ENCODE measurements at places on chromosomes 6 and 20.

- DNase-seq: no peak
These were observed 437.7 kb downstream of the PLCB1 start for GRCh38 chr20:8569766-8570165.

DNA sequence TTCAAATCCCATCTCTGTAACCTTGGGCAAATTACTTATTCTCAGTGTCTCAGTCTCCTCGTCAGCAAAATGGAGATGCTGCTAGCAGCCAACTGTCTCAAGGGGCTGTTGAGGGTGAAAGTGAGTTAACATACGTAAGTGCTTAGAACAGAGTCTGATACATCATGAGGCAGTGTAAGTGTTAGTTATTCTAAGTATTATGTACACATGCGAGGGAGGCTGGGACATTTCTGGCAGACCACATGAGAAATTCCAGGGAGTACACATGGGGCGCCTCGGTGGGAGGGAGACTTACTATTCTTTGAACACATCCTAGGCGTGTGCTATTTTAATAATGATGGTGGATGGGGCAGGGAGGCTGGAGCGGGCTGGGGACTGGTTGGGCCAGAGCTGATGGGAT, 99.1 kb downstream of the DLGAP4 start:
- DNase-seq: no peak

GRCh38 chr20:50027611-50028105, 44.9 kb downstream of the SNAI1 start:
- no peak for DNase-seq

DNA sequence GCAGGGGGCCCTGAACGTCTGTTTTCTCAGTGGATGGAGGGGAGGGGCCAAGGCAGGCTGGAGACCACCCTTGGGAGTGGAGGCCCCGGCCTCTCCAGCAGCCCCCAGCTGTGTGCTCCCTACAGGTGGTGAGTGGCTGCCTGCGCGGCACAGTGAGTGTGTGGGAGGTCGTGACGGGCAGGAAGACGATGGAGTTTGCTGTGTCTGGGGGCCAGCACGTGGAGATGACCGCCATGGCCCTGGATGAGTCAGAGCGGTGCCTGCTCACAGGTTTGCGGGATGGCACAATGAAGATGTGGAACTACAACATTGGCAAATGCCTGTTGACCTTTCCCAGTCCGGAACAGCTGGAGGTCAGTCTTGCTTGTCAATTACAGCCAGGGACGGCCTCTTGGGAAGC, 52.6 kb downstream of the EFCAB8 start:
- no peak for DNase-seq

DNA sequence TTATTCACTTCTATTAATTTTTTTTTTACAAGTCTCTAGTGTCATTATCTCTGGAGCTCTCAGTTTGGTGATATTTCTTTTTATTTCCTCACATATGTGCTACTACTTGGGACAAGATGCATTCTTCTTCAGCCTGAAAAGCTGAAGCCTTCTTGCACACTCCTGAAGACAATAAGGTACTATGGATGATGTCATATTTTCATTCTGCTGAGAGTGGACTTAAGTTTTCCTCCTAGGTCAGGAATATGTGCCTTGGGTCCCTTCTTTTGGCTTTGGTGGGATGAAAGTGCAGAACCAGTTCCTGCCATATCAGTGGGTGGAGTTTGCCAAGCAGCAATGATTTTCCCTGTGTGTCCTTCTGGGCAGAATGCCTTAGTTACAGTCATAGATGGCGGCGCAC, 188.7 kb upstream of the EYA4 start:
- DNase-seq: no peak

- no peak for DNase-seq
These were observed 359.2 kb downstream of the RIMS1 start for GRCh38 chr6:72245565-72245964.

- DNase-seq: no peak
These were observed 179.3 kb downstream of the MTHFD1L start for GRCh38 chr6:151044465-151045441.

- peak; percentile 69 for DNase-seq
These were observed 10.0 kb downstream of the SLCO4A1 start for GRCh38 chr20:62652041-62652893.

GRCh38 chr6:35185302-35185681, 28.5 kb upstream of the SCUBE3 start:
- DNase-seq: no peak

DNA sequence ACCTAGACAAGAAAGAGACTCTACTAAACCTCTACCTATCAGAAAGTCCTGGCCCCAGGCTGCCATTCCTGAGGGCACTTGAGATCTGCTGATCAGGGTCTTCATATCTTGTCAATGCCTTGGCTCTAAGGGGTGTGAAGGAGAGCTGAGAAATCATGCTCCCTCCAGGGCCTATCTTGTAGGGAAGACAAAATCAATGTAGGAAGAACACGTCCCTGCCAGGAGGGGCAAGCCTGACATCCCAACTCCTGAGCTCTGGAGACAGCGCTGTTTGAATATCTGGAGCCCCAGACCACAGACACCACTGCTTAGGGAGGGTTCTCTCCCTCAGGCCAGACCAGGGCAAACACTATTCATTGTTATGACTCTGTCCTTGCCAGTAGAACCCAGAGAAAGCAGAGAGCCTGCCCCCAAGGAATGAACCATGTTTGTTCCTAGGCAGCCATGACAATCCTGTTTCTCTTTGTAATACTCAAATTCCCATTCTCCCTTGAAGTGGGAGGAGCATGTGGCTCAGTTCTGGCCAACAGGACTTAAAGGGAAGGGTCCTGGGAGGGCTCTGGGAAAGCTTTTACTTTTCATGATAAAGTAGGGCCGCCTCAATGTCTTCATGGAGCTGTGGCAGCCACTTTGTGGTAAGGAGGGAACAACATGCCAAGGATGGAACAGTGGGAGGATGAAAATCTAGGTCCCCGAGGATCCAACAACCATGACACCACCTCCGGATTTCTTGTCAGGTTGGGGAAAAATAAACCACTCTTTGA, 1.8 kb upstream of the FASTKD5 start:
- DNase-seq: no peak

- DNase-seq: no peak
These were observed 6.3 kb downstream of the SGK2 start for GRCh38 chr20:43564993-43565757.

GRCh38 chr6:52635049-52635577, 35.8 kb upstream of the TMEM14A start:
- no peak for DNase-seq

GRCh38 chr6:163354085-163354484, 60.4 kb upstream of the QKI start:
- DNase-seq: no peak

GRCh38 chr6:158680481-158680880, 30.6 kb downstream of the SYTL3 start:
- DNase-seq: no peak

- no peak for DNase-seq
These were observed 6.1 kb upstream of the PRSS16 start for GRCh38 chr6:27241443-27241842.
